ENCODE measurements at places on chromosomes 5 and 9.
A peak's percentile ranks its signal among the peaks of the same experiment; 100 is the strongest.

GRCh38 chr5:88682881-88683361, 200.1 kb downstream of the MEF2C start:
- no peak for DNase-seq

- DNase-seq: no peak
These were observed 120.2 kb upstream of the FSTL4 start for GRCh38 chr5:133732536-133732935.

GRCh38 chr5:151208481-151208914, 15.4 kb downstream of the CCDC69 start:
- DNase-seq: peak; percentile 31

DNA sequence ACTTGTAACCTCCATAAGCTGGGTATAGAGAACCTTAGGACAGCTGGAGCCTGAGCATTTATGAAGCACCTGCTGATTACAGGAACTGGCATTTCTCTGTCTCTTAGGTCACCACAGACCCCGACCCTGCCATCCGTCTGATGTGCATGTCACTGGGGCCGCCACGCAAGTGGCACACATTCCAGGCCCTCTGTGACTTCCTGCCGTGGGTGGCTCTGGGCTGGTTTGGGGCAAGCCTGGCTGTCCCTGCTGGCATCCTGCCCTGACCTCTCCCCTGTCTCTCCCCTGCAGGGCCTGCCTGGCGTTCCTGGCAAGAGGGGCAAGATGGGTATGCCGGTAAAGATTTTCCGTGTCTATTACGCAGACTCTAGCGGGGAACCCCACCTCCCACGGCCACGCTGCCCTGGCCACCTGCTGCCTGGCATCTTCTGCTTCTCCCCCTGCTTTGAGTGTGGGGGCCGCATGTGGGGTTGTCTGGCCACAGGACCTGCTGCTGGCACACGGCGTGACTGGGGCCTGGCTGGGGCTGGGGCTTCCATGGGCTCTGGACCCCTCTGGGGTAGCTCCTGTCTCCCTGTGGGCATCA, 55.4 kb downstream of the COL27A1 start:
- no peak for DNase-seq

- peak; percentile 39 for DNase-seq
These were observed 48.7 kb downstream of the CAMSAP1 start for GRCh38 chr9:135858491-135859185.

GRCh38 chr5:14871214-14872069, at the start of gene ANKH:
Gene ANKH, minus strand, starts transcription at chr5:14871778. Its CDS starts 331 bp downstream, at chr5:14871447.
- peak; percentile 65 for DNase-seq
